Stimulated activated CD4-positive, alpha-beta T cell treated with anti-CD3 and anti-CD28 coated beads, Interleukin-1b, Interleukin-23, amount 100 ng/mL, for 48 hours (primary cell): ENCODE measurements at places on chromosomes 2 and 18.

DNA sequence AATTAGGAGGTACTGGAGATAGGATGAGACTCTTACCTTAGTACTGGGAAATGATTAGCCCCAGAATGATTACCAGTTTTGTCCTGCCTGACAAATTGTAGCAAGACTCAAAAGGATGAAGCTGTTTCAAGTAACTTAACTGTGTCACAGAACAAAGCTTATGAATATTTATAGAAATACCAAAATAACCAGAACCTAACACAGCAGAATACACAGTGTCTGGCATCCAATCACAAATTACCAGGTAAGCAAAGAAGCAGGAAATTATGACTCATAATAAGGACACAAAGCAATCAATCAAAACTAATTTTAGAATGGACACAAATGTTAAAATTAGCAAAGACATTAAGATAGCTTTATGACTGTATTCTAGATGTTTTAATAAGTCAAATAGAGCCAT lies 91.9 kb downstream of the CTNNA2 start:
- no peak for DNase-seq

- DNase-seq, result peak; percentile 30
Observed at GRCh38 chr2:29130295-29130694, 15.1 kb downstream of the CLIP4 start.

- DNase-seq, result no peak
Observed at GRCh38 chr2:51780353-51780752, 748.4 kb upstream of the NRXN1 start.

DNA sequence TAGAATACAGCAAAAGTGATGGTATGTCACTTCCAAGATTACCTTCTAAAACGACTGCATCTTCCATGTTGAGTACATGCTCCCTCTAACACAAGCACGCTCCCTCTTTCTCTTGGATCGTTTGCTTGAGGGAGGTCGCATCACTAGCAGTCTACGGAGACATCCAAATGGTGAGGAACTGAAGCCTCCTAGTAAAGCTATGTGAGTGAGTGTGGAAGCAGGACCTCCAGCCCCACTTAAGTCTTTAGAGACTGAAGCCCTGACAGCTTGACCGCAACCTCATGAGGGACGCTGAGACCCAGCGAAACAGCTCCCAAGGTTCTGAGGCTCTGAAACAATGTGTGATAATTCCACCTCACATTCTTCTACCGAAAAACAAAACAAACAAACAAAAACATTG lies 486.7 kb upstream of the GCFC2 start:
- no peak for DNase-seq

- DNase-seq, result no peak
Observed at GRCh38 chr18:25726298-25726697, 364.1 kb downstream of the SS18 start.

GRCh38 chr2:52390651-52391050 lies 1358.7 kb upstream of the NRXN1 start:
- DNase-seq, result no peak

DNA sequence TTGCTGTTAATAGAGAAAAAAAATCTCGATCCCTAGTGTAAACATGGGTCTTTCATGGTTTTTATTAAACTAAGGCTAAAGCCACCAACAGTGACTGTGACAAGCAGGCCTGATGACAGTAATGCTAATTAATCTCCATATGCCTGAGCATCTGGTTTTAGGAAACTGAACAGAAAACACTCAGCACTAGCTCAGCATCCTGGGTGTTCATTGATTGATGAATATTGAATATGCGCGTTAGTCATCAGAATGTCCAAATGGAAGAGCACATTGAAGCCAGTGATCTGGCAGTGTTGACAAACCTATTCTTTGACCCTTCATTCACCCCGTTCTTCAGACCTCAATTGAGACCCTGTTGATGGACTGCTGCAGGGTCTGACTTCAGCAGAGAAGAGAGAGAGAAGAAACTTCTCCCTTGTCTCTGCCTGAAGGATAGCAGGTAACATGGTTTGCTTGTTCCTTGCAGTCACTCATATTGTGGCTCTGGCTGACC lies 283.8 kb downstream of the RDH14 start:
- DNase-seq, result no peak

DNA sequence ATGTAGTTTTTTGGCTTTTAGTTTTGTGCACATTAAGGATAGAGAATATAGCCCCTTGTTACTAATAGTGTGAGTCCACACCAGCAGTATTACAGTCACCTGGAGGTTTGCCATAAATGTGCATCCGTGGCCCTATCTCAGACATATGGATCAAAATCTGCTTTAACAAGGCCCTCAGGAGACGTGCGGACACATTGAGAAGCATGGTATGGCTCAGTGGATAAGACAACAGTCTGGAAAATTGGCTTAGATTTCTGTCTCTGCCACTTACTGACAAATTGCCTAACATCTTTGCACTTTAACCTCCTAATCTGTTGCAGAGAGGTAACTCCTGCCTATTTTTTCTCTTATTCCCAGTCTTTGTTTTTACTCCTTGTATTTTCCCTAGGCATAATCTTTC lies 307.2 kb upstream of the DLGAP1 start:
- no peak for DNase-seq

DNA sequence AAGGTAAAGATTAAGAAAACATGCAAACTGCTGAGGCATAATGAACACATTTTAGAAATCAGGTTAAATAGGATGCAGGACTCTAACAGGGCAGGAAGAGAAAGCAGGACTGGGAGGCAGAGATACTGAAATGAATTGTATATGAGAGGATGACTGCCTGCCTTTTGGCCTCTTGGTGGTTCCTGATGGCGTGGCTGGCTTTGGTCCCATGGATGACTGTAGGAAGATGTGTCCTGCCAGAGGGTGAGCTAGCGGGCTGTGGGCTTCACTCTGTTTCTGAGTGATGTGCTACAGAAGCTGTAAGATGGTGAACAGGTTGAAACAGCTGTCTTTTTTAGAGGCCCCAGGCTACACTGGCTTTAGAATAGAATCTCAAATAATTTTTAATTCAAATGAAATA lies 517.0 kb downstream of the SLC4A3 start:
- DNase-seq, result no peak

DNA sequence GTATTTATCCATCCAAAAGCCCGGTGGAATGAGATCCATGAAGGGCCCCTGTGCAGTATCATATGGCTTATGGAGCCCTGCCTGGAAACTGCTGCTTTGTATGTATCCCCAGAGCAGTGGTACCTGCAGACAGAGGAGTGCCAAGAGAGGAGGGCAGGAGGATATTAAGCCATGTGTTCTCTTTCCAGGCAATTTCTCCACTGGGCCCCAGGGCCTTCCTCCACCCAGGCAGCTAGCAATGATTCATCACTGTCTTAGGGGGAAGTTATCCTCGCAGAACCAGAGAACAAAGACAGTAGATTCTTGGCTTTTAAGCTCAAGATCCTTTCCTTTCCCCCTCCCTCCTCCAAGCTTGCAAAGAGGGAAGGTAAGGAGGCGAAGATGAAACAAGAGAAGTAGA lies 98.1 kb downstream of the LRRC30 start:
- no peak for DNase-seq

GRCh38 chr18:68843473-68844089 lies 45.7 kb downstream of the CCDC102B start:
- no peak for DNase-seq

GRCh38 chr18:76444446-76445105 lies 50.5 kb downstream of the ZNF516 start:
- DNase-seq, result no peak

DNA sequence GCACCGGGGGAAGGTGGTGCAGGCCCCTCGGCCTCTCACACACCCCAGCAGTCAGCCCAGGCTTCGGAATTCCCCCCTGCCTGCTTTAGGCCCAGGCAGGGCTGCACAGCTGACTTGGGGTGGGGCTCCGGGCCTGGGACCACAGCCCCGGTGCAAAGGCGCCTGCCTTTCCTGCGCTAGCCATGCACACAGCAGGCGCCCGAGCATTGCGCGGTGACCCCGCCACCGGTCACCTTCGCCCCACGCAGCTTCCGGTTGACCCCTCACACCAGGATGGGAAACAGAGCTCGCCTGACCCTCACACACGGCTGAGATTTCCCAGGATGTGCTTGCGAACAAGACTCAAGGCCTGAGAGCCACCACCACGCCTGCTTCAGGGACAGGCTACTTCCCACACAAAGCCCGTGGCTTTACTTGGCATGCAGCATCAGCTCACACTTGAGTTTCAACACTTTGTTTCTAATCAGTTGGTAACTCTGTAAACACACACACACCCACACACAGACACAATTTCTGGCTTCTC lies 46.0 kb downstream of the SLC66A2 start:
- DNase-seq, result no peak

- DNase-seq, result no peak
Observed at GRCh38 chr2:158649846-158650245, 145.3 kb upstream of the DAPL1 start.

DNA sequence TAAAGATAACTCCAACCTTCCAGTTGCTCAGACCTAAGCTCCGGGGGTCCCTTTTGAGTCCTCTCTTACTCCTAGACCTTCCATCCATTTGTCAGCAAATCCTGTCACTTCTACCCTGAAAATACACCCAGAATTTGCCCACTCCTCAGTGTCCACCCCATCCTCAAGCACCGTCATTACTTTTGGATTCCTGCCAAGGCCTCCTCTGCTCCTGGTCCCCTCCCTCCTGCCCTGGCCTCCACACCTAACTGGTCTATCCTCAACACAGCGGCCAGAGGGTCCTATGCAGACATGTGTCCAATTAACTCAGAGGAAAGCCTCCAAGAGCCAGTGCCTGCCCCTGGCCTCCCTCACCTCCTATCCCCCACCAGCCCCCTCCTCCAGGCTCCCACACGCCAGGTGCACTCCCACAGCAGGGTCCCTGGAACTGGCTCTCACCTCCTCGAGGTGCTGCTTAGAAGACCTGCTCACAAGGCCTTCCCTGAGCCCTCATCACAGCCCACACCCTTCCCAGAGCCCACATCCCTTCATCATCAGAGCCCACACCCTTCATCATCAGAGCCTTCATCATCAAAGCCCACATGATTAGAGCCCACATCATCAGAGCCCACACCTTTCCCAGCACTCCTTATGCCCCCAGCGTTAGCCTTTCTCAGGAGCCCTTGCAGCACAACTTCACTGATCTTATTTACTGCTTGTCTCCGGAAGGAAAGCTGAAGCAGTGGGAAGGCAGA lies 20.4 kb downstream of the FAM178B start:
- DNase-seq, result no peak

GRCh38 chr18:47184419-47185050 lies 8.4 kb upstream of the IER3IP1 start:
- peak; percentile 5 for DNase-seq

DNA sequence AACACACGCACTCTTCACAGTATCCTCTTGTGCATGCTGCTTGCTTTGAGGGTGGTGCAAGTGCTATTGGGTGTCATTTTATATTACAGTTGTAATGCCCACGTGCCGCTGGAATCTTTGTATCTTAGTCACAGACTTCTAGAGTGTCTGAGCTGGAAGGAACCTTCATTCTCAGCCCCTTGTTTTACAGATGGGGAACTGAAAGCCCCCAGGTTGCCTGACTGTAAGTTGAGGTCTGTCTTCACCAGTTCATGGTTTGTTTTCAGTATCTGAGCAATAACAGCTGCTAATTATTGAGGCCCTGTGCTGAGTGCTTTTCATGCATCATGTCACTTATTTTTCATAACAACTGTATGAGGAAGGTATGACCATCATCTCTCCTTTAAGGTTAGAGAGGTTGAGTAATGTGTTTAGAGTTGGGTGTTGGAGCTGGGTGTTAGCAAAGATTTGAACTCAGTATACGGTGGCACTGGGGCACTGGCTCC lies 77.0 kb downstream of the PRKCE start:
- no peak for DNase-seq

DNA sequence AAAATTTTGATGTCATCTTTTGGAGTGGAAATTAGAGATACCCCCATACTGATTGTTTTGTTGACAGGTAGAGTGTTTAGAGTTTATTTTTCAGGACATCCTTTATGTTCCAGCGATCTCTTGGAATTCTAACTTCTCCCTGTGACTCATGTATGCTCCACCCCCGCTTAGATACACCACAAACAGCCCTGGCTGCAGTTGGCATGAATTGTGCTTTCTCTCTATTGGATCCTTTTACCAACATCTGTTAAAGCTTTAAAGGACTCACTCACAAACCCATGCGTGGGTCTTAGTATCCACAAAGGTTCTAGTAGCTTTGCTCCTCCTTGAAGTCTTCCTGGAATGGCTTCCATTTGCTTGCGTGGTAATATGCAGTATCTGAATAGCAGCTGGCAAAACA lies 409.5 kb upstream of the POU3F3 start:
- no peak for DNase-seq

DNA sequence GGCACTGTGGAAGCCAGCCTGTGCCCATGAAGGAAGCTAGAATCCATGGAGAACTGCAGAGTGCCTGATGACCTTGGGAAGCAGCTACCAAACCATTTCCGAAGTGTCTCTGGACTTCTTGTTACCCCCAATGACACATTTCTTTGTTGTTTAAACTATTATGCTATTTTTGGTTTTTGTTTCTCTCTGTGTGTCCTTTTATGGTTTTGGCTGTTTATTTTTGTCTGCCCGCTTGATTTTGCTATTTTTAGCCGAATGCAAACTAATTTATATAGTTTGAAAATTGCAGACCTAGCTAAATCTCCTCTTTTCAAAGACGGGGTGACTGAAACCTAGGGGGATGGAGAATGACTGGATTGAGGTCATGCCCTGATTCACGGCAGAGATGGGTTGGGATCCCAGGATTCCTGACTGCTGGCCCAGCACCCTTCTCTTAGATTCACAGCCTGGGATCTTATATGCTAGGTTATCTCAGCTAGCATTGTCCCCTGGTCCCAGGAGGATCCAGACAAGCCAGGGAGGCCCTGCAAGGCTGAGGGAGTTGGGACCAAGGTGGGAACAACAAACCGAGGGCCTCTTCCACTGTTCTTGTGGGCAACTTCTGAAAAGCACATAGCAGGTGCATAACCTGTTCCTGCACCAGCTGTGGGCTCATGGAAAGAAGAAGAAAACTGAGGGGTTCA lies 116.3 kb upstream of the HAAO start:
- no peak for DNase-seq
